ENCODE measurements at places on chromosomes 16 and 17.

GRCh38 chr16:50263940-50264929 lies 2.1 kb upstream of the ADCY7 start:
- DNase-seq, result no peak

DNA sequence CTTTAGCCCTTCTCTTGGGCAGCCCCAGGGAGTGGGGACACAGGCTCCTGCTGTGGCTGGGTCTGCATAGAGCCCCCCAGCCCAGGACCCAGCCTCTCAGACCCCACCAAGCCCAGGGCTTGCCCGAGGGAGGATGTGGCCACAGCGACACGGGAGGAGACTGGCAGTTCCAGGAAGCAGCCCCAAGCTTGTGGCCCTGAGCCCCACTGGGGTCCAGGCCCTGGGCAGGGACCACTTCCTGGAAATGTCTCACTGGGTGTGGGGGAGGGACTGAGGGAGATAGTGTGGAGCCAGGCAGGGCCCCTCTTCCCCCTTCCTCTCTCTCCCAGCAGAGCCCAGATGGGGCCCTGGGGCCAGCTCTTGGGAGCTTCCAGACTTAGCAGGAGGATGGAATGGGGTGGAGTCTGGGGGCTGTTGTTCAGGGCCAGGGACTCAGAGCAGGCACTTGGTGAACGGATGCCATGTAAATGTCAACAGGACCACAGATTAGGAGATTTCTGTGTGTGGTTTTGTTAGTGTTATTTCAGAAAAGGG lies 35.3 kb downstream of the ADGRG5 start:
- no peak for DNase-seq

GRCh38 chr17:73921306-73921705 lies 277.1 kb upstream of the SDK2 start:
- no peak for DNase-seq

DNA sequence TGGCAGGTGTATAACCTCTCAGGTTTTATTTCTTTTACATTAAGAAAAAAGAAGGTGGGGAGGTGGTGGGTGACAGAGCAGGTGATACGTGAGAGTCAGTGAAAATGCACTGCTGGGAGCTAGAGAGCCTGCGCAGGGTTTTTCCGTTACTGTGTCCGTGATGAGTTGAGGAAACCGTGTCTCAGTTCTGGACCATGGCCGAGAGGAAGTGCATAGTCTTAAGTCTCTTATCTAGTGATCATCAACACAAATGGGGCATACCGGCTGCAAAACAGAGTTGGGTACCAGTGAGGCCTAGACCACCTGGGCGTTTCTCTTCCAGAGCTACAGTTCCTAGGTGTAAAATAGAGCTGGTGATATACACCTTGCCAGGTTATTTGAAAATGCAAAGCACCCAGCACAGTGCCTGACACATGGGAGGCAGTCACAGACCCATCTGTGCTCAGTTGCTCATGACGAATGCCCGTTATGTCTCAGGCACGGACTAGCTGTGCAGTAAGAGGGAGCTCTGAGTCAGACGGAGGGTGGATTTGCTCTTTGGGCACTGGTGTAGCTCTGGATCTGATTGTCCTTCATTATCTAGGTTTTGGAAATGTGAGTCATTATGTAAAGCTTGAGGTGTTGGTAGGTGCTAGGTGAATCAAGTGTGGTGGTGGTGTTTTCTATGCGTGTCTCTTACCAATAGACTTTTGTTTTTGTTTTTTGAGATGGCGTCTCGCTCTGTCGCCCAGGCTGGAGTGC lies 60.9 kb downstream of the RPTOR start:
- DNase-seq, result no peak

- DNase-seq, result no peak
These were observed 10.2 kb upstream of the NFATC3 start for GRCh38 chr16:68074850-68075555.

DNA sequence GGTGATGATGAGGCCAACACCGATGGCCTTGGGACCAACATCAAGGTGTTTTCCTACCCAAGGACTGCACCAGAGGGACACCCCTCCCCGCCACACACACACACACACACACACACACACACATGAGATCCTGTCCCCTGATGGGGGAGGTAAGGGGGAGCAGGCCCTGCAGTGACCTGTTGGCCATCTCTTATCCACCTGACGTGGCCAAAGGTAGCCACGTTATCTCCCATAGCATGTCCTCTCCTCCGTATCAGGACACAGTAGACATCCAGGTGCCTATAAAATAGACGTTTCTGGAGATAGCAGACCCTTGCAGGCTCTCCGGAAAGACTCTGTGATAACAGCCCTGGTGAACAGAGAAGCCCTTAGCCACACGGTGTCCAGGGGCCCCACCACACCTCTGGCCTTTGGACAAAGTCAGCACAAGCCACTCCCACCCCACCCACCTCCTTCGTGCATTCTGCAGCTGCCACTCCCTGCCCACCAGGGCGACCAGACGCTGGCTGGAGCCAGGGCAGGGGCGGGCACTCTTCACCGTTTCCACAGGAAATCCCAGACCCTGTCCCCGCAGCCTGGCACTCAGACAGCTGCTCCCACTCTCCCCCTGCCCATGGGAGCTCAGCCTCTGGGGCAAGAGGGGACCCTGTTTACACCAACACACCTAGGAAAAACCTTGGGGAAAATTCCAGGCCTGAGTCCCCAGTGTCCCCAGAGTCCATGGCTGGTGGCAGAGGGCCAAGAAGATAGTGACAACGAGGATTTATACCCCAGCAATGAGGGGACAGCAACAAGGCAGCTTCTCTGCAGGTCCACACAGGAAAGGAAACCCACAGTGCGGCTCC lies 15.4 kb upstream of the ENPP7 start:
- no peak for DNase-seq

DNA sequence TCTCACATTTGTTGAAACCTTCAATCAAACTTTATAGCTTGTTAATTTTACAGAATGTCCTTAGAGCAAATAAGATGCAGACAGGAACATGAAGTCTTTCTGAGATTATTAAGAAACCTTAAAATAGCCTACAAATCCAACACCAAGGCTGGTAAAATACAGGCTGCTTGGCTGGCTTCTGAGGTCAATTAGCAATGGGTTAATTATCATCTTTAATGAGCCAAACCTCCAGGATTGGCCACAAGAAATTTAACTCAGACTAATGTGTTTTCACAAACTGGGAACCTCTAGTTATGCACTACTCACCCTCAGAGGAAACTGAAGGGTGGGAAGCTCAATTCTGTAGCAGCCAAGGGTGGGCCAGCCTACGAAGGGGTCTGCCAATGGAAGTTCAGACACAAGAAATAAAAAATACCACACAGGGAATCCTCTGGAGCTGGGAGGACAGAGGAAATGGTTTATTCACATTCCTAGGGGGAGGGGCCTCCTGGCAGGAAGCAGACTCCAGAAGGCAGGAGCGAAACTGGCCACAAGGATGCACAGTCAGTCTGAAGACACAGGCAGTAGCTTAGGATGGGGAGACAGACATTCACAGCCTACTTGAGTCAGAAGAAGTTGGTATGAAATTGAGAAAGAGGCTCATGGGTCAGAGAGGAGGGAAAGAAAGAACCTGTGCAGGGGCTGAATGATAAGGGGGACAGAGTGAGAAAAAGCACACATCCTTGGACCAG lies 36.1 kb downstream of the HIC1 start:
- DNase-seq, result no peak

DNA sequence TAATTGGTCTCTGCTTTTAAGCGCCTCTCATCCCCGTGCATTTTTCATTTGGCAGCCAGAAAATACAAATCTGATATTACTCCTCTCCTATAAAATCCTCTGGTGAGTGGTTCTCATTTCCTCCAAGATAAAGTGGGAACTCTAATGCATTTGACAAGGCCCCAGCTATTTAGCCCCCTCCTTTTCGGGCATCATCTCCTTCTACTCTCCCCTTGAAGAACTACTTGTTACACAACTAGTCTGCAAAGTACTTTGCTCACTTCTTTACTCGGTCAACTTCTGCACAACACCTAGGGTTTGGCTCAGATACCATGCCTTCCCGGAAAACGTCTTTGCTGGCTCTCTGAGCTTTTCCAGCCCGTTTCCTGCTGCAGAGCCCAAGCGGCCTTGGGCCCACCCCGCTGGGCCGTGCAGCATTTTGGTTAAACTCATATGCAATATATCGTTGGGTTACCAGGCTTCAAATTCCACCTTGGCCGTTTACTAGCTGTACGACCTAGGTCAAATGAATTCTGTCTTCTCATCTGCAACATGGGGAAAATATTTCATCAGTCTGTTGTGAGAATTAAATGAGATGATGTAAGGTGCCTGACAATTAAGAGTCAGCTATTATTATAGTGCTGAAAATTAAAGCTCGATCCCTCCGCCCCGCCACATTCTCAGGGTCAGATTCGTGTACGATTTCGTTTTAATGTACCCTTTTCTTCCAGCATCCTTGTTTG lies 883 bp upstream of the TAF15 start:
- no peak for DNase-seq

DNA sequence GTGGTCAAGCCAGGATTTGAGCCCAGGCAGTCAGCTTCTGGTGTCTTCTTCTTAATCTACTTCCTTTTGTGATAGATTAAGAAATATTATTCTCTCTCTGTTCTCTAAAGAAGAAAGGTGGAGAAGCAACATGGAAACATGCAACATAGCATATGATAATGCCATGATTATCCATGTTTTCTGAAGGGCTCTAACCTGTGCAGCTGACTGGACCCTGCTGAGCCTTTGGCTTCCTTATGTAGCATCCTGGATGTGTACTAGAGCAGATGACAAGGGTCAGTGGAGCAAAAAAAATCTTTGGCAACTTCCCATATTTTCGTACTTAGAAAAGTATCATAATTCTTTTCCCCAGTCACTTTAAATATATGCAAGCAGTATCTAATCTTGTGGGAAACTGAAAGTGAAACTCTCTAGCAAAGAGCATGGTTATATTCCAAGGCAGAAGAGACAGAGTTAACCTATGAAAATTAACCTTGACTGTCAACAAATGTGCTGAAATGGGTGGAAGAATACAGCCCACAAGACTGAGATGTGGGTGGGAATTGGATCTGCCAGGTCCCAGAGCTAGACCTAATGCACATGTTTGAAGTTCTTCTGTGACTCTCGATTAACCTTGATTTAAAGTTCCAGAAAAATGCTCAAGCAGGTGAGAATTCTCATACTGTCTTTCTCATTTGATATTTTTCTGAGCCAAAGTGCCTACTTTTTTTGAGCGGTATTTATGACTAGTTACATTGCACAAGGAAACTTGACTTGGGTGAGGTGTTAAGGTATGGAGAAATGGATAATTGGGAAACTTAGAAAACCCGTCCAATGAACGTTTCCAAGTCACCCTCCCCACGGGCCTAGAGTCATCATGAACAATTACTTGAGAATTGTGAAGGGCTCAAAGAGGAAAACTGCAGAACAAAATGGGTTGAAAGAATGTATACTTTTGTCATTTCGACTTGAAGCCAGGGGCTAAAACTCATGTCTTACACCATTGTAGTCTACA lies 248.6 kb downstream of the FTO start:
- no peak for DNase-seq

GRCh38 chr17:74454197-74455024 lies 12.0 kb upstream of the CD300A start:
- peak; percentile 80 for DNase-seq

DNA sequence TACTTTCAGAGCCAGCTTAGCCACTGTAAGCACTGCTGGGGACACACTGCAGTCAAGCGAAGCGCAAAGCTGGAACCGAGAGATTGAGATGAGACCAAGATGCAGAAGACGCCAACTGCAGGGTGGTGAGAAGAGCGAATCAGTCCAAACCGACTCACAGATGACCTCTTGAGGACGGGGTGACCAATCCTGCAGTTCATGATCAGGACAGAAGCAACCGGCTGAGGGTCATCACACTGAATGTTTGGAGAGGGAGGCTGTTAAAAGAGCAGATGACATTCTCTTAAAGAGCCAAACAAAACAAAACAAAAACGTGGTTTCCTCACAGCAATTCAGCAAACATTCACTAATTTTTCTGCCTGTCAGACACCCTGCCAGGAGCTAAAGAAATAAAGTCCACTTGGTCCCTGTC lies 8.5 kb downstream of the HASPIN start:
- no peak for DNase-seq

DNA sequence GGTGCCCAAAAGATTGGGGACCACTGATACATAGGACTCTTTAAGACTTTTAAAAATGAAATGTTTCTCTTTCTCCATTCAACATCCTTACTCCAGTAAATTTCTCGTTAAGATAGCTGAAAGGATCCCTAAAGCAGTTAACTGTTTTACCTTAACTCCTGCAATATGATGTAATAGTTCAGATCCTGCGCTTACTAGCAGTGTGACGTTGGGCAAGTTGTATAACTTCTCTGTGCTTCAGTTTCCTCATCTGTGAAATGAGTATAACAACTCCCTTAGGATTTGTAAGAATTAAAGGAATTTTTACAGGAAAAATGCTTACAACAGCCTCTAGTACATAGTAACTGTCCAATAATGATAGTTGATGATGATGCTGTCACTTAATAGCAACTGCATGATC lies 158.9 kb downstream of the TANC2 start:
- DNase-seq, result no peak

DNA sequence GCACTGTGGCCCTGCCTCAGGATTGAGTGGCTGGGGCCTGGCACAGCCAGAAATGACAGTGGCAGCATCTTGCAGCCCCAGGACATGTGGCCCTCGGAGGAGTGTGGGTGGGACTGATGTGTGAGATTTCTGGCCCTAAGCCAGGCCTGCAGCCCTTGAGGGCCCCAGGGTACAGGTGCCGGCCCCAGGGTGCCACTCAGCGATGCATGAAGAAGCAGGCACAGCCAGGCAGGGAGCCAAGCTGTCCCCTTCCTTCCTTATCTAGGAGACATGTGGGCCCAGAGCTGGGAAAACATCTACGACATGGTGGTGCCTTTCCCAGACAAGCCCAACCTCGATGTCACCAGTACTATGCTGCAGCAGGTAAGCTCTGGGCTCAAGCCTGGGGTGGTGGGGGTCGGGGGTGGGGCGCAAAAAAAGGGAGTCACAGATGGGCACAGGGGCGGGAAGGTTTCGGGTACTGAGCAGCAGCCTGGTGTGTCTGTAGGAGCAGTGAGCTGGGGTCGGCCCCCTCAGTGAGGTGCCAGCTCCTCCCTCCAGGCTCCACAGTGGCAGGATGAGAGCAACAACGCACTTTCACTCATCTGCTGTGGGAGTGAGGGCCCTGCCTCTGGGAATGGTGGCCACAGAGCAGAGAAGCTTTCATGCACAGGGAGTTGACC lies 4.1 kb downstream of the ACE start:
- no peak for DNase-seq

- peak; percentile 27 for DNase-seq
These were observed 162.9 kb downstream of the COPRS start for GRCh38 chr17:31696184-31696602.

- DNase-seq, result no peak
These were observed 22.6 kb upstream of the MGAT5B start for GRCh38 chr17:76845541-76846017.

- peak; percentile 67 for DNase-seq
These were observed 64.5 kb upstream of the RBFOX1 start for GRCh38 chr16:7268182-7268581.

GRCh38 chr17:67639979-67640378 lies 77.8 kb upstream of the NOL11 start:
- DNase-seq, result no peak

GRCh38 chr17:29624586-29624985 lies 1.9 kb upstream of the CORO6 start:
- no peak for DNase-seq

- DNase-seq, result no peak
These were observed 105.8 kb upstream of the CDH5 start for GRCh38 chr16:66260522-66261254.

All from neural crest cell (in vitro differentiated cells).